HTR-8/SVneo (cell line): ENCODE measurements at places on chromosomes 12 and 14.

- DNase-seq = no peak
Measured at GRCh38 chr14:53564870-53565269, 391.8 kb downstream of the BMP4 start.

- DNase-seq = no peak
Measured at GRCh38 chr12:6364044-6364374, 11.4 kb downstream of the SCNN1A start.

GRCh38 chr14:65686761-65687160 lies 274.2 kb downstream of the FUT8 start:
- DNase-seq = no peak

DNA sequence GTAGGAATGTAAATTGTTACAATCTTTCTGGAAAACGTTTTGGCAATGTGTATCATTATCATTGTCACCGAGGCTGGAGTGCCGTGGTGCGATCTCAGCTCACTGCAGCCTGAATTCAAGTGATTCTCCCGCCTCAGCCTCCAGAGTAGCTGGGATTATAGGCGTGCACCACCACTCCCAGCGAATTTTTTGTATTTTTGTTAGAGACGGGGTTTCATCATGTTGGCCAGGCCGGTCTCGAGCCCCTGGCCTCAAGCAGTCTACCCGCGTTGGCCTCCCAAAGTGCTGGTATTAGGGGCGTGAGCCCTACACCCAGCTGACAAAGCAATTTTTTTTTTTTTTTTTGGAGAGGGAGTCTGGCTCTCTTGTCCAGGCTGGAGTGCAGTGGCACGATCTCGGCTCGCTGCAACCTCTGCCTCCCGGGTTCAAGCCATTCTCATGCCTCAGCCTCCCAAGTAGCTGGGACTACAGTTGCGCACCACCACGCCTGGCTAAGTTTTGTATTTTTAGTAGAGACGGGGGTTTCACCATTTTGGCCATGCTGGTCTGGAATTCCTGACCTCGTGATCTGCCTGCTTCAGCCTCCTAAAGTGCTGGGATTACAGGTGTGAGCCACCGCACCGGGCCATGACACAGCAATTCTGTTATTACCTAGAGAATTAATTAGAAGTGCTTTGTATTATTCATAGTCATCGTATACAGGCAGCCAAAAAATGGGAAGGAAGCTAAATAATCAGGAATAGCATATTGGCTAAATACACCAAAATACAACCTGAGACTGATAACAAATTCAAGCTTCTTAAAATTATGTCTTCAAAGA lies 1.2 kb downstream of the ACTR6 start:
- no peak for DNase-seq

- DNase-seq = no peak
Measured at GRCh38 chr14:60514378-60514740, 5.4 kb downstream of the SIX6 start.

- DNase-seq = no peak
Measured at GRCh38 chr12:62731055-62731820, 203.7 kb downstream of the PPM1H start.

DNA sequence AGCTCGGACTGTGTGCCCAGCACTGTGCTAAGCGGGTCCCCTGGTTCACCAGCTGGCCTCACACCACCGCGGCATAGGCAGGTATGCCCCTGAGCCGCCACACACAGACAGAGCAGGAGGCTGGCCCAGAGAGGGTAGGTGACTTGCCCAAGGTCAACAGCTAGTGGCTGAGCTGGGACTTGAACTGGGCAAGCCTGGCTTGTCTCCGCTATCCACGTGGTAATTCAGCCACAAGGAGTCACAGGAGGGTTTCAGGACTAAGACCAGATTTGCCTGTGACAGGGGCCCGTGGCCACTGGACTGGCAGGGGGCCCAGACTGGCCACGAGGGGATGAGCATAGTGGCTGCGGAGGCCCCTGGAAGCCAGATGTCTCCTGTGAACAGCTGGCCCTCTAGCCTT lies 47.7 kb downstream of the NCOR2 start:
- no peak for DNase-seq

DNA sequence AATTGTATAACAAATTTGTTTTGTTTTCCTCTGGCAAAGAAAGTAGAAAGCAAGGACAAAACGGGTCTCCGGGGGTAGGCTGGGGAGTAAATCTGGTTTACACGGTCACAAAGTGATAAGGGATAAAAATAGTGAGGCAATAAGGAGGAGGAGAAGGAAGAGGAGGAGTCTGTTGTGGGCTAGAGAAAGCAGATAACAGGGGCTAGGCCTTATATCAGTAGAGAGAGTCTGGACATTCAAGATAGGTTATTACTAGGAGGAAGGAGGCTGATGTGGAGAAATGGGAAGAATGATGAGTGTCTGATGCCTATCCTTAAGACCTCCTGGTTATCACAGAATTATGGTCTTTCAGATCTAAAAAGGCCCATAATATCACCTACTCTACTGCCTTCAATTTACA lies 83.2 kb upstream of the SSTR1 start:
- DNase-seq = no peak

DNA sequence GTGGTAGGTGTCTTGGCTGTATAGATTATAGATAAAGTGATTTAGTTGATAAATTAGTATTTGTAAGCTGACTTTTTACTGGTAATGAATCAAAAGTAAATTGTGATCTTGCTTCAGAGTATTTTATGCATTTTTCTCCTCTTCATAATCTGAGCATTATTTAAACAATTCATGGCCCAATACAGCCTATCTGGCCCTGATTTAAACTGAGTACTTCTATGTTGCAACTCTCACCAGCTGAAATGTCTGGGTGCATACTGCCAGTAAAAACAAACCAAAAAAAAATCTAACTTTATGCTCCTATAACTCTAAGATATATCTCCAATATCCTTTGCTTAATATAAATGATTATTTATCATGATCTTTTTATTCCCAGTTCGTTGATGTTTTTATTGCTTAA lies 86.6 kb downstream of the MIA2 start:
- no peak for DNase-seq

DNA sequence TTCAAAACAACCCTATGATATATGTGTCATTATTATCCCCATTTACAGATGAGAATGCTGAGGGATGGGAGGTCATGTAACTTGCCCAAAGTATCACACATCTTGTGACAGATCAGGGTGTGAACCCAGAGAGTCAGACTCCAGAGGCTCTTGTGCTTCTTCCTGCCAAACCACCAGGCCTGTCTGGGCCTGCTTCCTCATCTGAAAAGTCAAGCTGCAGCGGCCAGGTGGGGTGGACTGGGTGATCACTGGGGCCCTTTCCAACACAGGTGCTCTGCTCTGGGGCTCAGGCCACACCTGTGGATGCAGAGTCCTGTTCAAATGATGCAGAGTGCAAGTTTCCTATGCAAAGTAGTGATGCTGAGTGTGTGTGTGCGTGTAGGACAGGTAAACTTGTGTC lies 26.7 kb downstream of the TSPAN11 start:
- no peak for DNase-seq

- no peak for DNase-seq
Measured at GRCh38 chr14:41482861-41483260, 123.8 kb upstream of the LRFN5 start.

- no peak for DNase-seq
Measured at GRCh38 chr12:130576371-130576816, 139.7 kb downstream of the RIMBP2 start.

GRCh38 chr14:87626266-87626665 lies 366.7 kb downstream of the GALC start:
- DNase-seq = no peak

- no peak for DNase-seq
Measured at GRCh38 chr14:33946679-33947476, 4.0 kb downstream of the EGLN3 start.

DNA sequence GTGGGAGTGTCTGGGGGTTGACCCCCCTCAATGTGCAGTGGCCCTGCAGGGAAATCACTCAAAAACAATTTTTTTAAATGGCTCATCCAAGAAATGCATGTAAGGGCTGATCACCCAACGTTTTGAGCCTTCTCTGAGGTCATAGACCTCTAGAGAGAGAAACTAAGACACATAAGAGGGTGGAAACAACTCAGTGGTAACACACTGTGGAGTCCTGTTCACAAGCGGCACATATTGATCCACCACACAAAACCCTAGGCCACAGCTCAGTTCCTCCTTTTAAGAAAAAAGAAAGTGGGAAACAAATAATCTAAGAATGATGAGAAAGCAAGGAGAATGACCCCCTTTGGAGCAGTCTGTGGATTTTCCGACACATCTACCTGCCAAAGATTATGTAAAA lies 83.0 kb upstream of the METAP2 start:
- no peak for DNase-seq

DNA sequence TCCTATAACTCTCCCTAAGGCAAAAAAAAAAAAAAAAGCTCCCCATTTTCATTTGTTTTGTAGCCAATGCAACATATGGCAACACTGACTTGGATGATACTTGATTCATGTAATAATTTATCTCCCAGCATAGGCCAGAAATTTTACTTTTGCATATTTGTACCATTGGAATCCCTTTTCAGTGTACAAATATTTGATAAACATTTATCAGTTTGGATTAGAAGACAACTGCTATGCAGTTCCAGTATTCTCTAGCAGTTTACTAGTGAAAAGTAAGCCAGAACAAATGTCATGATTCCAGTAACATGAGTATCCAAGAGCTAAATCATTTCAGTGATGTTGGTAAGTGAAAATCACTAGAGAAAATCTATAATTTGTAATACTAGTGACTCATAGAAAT lies 392.3 kb downstream of the CCER1 start:
- DNase-seq = no peak

DNA sequence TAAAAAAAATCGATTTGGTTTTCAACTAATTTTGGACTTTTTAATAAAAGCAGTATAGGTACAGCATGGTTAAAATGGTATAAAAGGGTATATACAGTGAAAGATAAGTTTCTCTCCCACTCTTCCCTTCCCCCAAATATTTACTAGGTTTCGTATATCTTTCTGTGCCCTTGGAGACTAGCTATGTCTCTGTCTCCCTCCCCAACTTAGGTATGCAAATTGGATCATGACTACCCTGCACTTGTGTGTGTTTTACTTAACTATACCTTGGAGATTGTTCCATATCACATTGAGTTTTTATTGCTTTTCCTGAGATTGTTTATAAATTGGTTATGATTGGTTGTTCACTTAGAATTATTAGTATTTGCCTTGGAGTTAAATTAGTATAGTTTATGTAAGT lies 19.4 kb downstream of the AEBP2 start:
- no peak for DNase-seq

GRCh38 chr12:89774645-89775044 lies 66.0 kb upstream of the ATP2B1 start:
- no peak for DNase-seq

- DNase-seq = no peak
Measured at GRCh38 chr12:111488271-111488670, 82.5 kb downstream of the SH2B3 start.

DNA sequence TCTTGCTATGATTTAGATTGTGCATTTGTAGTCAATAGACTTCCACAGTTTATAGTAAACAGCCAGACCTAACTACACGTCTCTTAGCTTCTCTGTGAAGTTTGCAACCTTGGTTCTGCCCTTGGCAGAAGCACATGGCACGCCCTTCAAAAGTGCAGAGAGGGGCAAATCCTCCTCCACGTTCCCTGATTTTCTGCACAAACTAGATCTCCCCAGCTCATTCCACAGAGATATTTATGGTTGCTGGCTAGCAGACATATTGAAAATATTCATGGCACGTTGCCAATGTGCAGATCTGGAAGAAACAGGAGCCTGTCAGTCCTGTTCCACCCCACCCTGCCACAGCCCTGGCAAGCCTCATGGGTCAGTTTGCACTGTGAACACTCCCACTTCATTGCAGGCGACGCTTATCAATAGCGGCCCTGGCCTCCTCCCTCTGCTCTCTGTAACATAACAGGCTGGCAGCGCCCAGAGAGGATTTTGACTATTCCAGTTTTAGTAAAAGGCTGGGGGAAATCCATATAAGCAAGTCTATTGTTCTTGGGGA lies 6.5 kb upstream of the LGALS3 start:
- no peak for DNase-seq

- no peak for DNase-seq
Measured at GRCh38 chr12:104604995-104605675, 148.4 kb downstream of the CHST11 start.

DNA sequence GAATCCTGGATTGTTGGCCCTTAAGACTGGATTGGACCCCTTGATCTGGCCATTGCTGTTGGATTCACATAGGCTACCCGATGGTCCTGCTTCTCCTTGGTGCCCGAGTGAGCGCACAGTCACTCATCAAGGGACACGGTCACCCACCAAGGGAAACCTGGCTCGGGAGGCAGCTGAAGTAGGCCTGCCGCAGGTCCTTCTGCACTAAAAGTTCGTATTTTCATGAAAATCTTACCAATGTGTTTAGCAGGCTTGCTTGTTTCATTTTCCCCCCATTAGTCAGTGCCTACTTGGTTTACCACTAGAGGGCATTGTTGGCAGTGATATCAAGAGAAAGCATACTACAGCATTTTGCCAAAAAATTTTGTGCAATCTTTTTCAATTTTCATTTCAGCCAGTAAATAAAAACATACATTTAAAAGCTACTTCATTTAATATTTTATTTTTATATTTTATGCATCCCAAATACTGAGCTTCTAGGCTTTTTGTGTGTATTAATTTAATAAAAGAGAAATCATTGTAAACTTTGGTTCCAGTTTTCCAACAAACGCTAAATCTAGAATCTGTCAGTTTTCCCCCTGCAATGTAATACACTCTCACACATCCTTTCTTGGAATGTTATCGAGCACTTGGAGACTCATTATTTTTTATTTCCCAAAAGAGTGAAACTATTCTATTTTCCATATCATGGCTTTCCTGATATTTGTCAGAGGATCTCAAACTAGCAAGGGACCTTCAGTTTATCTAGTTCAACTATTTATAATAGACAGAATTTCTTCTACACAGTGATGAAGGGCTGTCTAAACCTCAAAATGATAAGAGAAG lies 116.7 kb downstream of the LMNTD1 start:
- DNase-seq = peak; percentile 69

- no peak for DNase-seq
Measured at GRCh38 chr12:117035287-117035686, 63.9 kb downstream of the TESC start.

GRCh38 chr14:77314043-77314442 lies 6.6 kb downstream of the POMT2 start:
- peak; percentile 87 for DNase-seq

DNA sequence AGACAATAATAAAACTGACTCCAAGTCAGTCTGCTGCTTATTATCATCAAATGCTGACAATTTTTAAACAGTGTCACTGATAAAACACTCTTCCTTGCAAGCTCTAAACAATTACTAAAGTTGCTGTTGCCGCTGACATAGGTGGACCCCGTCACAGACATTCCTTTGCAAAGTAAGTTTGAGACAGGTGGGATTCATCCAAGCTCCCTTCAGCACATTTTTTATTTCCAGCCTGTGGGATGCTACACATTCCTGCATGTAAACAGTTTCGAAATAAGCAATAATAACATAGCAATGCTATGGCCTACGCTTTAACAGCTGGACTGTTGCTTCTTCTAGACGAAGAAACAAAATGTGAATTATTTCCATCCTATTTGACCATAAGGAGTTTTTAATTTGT lies 85.4 kb upstream of the HIF1A start:
- no peak for DNase-seq

GRCh38 chr12:108338915-108339657 lies at the start of gene CMKLR1:
Gene CMKLR1, minus strand, starts transcription at chr12:108339311. Its CDS starts 45,720 bp downstream, at chr12:108293591.
- DNase-seq = no peak

- no peak for DNase-seq
Measured at GRCh38 chr12:79921786-79922185, 13.1 kb downstream of the PPP1R12A start.

- no peak for DNase-seq
Measured at GRCh38 chr12:67572492-67572891, 76.1 kb upstream of the DYRK2 start.
